ENCODE measurements at places on chromosomes 1 and 21.

GRCh38 chr1:213744780-213745179 lies 243.0 kb upstream of the PROX1 start:
- DNase-seq, result no peak

- DNase-seq, result no peak
These were observed 95.6 kb upstream of the CACNA1E start for GRCh38 chr1:181387702-181388101.

DNA sequence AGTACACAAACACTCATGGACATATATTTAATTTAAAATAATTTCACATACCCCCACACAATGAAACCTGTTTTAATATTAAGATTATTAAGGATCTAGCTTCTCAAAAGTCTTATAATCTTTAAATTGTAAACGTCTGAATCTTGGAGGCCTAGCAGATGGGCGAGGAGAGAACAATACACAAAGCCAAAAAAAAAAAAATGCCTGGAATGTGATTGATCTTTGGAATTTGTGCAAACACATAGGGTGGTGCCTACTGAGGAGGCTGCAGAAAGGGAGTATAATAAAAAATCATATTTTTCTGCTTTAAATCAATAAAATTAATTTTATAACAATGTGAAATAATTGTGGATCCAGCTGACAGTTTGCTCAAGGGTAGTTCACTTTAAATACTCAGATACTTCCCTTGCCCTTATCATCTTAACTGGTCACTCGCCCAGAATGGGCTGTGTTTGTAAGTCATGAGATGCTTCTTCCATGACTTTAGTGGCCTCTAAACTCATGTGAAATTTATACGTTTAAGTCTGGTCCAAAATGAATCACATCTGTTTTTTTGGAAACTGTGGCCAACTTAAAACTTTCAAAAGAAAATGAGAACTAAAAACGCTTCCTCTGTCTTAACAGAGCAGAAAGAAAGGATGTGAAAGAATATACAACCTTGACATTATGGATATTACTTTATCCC lies 802.8 kb upstream of the CXADR start:
- DNase-seq, result no peak

DNA sequence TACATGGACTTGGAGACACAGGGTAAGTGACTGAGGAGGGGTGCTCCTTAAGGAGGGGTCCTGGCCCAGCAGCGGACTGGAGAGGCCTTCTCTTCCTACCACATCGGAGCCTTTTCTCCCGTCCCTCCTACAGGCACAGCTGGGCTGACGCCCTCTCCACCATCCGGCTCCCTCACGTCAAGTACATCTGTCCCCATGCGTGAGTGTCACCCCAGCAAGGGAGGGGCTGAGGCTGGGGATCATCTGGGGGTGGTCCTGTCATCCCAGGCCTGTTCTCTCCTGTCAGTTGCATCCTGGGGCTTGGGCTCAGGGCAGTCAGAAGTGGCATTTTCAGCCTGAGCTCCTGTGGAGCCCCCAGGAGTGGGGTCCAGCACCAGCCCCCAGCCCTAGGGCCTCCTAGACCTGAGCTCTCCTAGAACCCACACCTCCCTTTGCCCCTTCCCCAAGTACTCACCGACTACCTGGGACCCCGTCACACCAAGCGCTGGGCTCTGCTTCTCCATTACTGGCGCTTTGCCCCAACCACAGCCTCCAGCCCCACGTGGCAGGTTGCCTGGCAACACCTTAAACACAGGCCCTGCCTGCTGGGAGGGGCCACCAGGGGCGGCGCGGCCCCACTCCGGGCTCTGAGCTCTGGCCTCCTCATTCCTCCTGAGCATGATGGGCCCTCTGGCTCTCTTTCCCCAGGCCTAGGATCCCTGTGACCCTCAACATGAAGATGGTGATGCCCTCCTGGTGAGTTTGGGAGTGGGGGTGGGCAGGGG lies 2.3 kb downstream of the LYPLA2 start:
- peak; percentile 31 for DNase-seq

DNA sequence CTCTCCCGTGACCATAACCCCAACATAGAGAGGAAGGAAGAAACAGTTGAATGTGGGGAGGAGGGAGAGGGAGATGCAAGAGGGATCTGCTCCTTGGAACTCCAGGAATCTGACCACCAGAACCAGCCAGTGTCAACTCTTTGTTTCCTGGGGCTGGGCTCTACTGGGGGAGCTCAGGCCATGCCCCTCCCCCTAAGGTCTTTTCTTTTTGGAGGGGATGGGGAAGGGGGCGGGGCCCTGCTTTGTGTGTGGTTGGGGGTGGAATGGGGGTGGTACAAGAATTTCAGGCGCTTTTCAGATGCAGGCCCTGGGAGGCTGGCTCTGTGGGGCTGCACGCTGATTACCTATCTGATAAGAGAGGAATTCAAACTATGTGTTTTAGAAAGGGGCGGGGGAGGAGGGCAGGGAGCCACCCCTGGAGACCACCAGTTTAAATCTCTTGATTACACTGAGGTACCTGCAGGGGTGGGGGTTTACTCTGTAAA lies 8.3 kb downstream of the LIN28A start:
- DNase-seq, result no peak

DNA sequence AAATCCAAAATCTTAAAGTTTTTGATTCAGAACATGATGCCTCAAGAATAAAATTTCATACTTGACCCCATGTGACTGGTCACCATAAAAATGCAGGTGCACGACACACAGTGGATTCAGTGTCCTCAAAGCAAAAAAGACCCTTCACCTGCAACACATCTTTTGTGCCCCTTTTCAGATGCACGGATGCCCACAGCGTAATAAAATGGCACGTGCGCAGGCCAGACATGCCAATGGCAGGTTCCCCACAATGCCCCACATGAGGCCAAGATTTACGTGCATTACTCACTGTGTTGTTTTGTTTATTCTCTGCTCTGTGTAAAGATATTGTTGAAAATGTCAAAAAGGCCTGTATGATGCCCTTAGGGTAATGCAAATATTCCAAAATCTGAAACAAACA lies 9.3 kb downstream of the KCNA10 start:
- no peak for DNase-seq

DNA sequence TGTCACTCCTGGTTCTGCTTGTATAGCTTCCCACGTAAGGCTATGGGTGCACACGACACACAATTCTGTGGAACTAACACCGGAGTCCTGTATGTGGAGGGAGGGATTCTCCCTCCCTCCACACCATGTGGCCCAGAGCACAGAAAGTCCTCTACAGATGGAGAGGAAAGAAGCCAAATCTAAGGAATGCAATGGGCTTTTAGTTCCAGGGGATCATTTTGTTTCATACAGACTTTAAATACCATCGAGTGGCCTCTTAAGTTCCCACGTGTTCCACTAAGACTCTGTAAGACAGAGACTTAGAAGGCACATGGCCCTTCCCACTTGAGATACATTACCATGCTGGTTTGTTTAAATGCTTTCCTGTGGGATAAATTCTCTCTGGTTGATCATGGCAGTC lies 156.0 kb downstream of the TGFB2 start:
- no peak for DNase-seq

GRCh38 chr1:62057641-62058290 lies 136.9 kb upstream of the L1TD1 start:
- DNase-seq, result no peak

GRCh38 chr1:82858031-82858430 lies 1057.3 kb downstream of the ADGRL2 start:
- DNase-seq, result no peak

GRCh38 chr1:183761871-183762270 lies 43.0 kb upstream of the RGL1 start:
- DNase-seq, result no peak

DNA sequence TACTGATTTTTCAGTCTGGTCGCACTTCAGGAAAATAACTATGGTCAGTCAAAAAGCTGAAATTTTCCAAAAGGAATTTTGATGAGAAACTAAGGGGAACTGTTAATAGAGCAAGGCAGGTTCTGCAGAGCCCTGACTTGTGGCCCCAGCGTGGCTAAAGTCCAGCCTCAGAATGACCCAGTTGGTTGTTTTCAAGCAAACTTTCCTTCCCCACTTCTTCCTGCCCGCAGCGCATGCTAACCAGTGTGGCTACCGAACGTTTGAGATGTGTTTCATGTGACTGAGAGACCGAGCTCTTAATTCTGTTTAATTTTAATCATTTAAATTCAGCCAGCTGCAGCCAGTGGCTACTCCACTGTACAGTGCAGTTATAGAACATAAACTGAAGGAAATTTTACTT lies 6.2 kb upstream of the IL10RB start:
- DNase-seq, result no peak

- no peak for DNase-seq
These were observed 73.3 kb downstream of the LEPR start for GRCh38 chr1:65493802-65494201.

DNA sequence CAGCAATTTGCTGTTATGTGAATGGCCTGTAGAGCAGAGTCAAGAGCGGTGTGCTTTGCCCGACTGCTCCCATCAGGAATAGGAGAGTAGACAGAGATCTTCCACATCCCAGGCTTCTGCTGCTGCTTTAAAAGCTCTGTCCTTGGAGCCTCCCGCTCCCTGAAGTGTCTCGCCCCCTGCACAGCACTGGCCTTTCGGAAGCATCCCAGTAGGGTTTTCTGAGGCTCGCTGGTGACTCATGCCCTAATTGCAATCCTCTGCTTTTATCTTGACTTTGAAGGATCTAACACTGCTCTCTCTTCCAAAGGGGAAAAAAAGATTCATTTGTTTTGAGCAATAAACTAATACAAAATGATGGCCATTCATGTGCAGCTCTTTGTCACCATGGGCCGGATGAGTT lies 13.3 kb upstream of the CD101 start:
- DNase-seq, result no peak

DNA sequence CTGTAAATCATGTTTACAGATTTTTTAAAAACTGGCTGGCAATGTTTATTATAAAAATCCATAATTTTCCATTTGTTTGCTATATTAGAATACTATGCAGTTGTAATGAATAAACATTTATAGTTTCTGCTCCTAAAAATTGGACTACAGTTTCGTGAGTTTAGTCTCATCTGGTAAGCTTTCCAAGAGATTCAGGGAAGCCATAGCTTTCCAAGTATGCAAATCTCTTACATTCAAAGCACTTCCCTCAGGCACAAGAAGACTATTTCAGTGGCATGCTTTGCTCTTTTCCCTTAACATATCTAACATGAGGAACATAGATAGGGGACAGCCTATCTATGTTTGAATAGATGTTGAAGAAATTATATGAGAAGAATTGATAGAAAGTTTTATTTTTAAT lies 77.2 kb downstream of the ADGRL2 start:
- DNase-seq, result no peak

DNA sequence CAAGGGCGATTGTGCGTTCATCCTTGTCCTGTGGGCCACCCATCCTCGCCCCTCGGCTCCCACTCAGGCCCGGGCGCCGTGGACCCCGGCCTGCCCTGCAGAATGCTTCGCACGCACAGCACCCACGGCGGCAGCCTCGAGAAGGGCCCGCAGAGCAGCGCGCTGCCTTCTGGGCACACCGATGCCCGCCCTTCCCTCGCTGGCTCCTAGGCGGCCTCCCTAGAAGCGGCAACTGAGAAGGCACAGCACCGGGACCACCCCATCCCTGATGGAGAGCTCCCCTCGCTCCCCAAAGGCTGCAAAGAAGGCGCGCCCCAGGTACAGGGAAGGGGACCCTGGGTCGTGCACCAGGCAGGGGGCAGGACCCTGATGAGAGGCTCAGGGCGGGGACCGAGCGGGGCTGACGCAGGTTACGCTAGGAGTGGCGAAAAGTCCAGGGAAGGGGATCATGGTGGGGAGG lies 971 bp downstream of the CAPZB start:
- no peak for DNase-seq

- peak; percentile 9 for DNase-seq
These were observed at the start of gene CFAP141 for GRCh38 chr1:154206196-154206595. CFAP141 (minus strand) TSS chr1:154206333; CDS start chr1:154206307, 26 bp downstream.

- no peak for DNase-seq
These were observed 104.2 kb upstream of the PROX1 start for GRCh38 chr1:213883618-213884017.

DNA sequence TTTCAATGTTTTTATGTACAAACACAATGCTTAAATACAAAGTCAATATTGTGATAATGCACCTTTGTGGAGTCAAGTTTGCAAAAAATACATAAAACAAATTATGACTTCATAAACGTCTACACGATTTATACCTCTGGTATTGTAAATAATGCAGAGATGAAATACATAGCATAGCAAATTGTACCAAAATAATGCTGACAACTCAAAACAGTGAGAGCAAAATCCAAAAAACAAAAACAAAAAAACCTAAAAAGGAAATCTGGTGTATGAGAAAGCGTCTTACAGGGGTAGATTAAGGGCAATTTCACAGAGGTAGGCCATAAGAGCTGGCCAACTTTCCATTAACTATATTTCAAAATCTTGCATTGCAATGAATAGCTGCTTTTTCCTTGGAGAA lies 161.5 kb upstream of the LRRC7 start:
- no peak for DNase-seq

DNA sequence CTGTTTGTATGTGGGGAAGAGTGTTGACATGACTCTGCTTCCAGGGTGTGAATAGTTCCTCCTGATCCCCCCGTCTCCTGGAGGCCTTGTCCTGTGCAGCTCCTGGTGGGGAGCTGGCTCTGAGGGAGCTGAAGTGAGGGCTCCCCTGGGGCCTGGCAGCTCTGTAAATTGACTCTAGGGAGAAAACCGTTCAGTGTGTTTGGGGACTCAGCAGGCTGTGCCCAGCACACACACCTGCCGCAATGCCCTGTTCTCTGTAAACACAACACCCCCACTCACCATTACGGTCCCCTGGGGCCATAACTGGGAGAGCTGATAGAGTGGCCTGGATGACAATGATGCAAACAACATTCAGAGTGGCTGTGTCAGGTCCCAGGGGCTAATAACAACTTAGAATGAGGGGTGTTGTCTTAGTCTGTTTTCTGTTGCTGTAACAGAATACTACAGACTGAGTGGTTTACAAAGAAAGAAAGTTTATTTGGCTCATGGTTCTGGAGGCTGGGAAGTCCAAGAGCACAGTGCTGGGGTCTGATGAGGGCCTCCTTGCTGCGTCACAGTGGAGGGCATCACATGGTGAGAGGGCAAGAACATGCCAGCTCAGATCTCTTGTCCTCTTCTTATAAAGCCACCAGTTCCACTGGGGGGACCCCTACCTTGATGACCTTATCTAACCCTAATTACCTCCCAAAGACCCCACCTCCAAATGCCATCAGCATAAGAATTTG lies 15.3 kb downstream of the ADORA1 start:
- DNase-seq, result no peak

GRCh38 chr1:50995651-50996050 lies 25.6 kb downstream of the CDKN2C start:
- no peak for DNase-seq

DNA sequence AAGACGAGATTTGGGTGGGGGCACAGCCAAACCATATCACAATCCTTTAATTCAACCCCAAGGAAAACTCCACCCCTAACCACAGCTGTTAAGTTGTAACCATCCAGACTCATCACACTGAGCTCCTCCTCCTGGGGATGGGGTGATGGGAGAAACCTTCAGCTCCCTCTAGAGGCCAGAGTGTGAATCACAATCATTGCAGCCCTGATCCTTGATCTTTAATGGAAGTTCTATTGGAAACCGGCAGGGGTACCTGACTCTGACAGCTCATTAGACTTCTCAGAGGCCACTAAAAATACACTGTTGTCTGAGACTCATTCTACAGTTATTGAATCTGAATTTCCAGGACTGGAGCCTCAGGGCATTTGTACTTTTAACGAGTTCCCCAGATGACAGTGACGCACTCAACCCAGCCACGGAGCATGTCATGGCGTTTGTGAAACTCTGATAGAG lies 127.2 kb downstream of the IGSF21 start:
- no peak for DNase-seq
